ENCODE measurements at places on chromosomes 3 and 15.

GRCh38 chr3:49570028-49570654 lies 15.9 kb downstream of the BSN start:
- no peak for DNase-seq

GRCh38 chr15:74783808-74784175 lies 1.9 kb downstream of the CSK start:
- DNase-seq, result no peak

- DNase-seq, result peak; percentile 69
Observed at GRCh38 chr15:90337256-90337655, 14.8 kb upstream of the ZNF774 start.

GRCh38 chr15:69612112-69612511 lies 159.5 kb downstream of the RPLP1 start:
- DNase-seq, result no peak

GRCh38 chr15:101404245-101404644 lies 85.3 kb downstream of the PCSK6 start:
- no peak for DNase-seq

- DNase-seq, result no peak
Observed at GRCh38 chr3:162398554-162398953, 901.9 kb downstream of the OTOL1 start.

DNA sequence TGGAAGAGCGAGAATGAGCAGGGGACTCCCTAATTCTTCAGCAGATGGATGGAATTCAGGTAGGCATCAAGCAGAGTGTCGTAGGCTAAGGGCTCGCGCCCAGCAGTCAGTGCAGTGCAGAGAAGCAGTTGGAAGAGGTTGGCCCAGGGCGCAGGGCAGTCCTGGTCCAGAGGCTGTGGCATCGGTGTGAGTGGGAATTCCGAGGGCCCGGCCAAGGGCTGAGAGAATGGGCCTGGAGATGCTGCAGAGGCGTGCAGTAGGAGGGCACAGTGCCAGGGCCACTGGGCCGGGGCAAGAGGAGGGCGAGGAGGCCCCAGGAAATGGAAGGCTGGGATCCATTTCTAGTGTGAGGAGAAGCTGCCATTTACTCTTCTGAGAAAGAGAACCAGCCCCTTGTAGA lies 74.4 kb downstream of the AAGAB start:
- DNase-seq, result no peak
